ENCODE measurements at places on chromosomes 6 and 20.

DNA sequence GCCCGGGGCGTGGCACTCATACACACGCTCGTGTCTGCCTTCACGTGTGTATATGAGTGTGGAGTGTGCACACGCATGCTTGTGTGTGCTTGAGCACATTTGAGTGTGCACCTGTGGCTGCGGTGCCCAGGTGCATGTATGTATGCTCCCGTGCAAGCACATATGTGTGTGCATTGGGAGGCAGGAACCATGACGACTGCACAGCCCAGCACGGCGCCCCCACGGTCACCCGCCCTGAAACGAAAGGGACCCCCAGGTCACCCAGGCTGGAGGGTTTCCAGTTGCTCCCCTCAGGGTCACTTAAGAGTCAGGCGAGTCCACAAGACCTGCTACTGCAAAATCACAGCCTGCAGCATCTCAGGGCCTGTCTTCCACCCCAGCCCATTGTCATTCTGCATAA, 94.7 kb downstream of the YTHDF1 start:
- no peak for DNase-seq

DNA sequence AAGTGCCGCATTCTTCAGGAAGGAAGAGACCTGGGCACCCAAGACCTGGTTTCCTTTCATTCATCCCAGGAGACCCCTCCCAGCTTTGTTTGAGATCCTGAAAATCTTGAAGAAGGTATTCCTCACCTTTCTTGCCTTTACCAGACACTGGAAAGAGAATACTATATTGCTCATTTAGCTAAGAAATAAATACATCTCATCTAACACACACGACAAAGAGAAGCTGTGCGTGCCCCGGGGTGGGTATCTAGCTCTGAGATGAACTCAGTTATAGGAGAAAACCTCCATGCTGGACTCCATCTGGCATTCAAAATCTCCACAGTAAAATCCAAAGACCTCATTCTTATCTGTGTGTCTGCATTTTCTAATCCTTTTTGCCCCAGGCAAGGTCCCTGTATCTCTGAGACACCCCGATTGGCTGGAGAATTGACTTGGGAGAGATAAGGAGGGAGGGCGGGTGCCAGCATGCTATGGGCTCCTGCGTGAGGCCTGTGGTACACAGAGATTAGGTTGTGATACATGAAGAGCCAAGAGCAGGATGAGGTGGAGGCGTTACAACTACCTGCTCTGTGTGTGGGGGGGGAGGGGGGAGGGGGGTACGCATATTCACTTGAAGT, 4.8 kb downstream of the MUC21 start:
- DNase-seq = no peak

DNA sequence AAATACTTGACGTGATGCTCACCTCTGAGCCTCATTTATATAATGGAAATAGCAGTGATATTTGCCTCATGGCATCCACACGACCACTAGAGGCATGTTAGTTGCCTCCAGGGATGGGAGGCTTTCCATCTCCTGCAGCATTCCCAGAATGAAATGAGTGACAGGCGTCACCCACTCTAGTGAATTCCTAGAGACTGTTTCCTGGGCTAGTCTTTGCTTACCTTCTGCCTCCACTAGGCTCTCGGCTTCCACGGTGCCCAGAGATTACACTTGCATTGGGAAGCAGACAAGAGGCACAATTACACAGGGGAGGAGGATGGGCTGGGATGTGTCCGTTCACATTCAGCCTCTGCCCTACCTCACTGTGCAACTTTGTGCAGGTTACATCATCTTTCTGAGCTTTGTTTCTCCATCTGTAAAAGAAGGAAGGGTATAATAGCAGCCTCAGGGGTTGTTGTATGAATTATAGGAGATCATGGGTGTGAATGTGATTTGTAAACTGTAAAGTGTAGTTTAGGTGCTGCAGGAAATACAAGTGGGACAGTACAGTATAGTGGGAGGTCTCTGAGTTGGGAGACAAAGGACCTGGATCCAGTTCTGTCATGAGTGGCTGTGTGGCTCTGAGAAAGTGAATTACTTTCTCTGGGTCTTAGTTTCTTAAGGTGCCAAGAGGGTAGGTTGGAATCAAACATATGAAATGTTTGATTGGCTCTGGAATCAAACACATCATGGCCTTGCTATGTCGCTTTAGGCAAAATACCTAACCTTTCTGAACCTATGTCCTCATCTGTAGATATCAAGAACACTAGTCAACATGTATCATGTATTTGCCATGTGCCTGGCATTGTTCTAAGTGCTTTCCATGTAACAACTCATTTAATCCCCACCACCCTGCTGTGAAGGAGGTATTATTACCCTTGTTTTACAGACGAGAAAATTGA, 3.6 kb upstream of the VSTM2L start:
- no peak for DNase-seq

- DNase-seq = no peak
Observed at GRCh38 chr6:165922309-165922794, 245.3 kb downstream of the TBXT start.
